Skeletal muscle cell (primary cell): ENCODE measurements at places on chromosomes 5 and 9.
A peak's percentile ranks its signal among the peaks of the same experiment; 100 is the strongest.

GRCh38 chr5:83473346-83474160, 2.0 kb downstream of the VCAN start:
- peak; percentile 98 for DNase-seq

GRCh38 chr9:133490865-133491655, 12.2 kb upstream of the SLC2A6 start:
- no peak for DNase-seq

- DNase-seq = no peak
Observed at GRCh38 chr9:91151718-91152095, 210.0 kb downstream of the AUH start.

DNA sequence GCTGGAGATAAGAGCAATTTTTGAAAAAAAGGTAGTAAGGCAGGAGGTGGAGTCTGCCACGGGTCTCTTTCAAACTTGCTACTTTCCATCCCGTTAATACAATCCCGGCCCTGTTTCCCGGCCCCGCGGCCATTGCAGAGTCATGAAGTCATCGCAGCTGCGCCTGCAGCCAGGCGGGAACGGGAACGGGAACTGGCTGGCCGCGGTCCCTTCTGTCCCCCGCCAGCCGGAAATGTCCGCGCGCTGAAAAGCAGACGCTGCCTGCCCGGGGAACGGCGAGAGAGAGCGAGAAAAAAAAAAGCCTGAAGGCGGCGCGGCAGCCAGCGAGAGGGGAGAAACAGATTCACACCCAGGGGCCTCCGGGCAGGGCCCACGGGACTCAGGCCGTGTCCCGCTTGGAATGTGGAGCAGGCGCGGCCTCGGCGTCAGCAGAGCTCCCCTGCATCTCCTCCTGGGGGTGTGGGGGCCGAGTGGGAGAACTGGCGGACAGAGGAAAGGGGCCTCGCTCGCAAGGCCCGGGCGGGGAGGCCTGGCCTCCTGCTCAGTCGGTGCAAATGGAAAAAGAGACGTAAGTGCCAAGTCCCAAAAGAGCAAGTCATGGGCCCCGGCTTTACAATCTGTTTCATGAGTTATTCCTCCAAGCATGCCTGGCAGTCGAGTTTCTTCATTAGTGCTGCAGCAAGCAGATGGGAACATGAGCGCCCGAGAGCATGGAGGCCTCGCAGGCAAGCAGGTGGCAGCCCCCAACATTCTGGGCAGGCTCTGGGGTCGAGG, 201.2 kb upstream of the GAS1 start:
- DNase-seq = peak; percentile 60

DNA sequence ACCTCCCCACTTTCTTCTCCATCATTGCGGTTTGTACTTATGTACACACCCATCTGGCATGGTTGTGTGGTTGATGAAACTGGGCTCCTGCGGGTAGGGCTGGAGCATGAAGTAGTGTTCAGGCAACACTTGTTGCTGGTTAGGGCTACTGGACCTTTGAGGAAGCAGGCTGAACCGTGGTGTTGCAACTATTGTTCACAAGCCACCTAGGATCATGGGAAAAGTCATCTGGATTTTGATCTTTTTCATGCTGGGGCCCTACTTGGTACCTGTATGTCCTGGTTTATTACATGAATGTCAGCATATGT, 40.1 kb upstream of the TIFAB start:
- DNase-seq = no peak

DNA sequence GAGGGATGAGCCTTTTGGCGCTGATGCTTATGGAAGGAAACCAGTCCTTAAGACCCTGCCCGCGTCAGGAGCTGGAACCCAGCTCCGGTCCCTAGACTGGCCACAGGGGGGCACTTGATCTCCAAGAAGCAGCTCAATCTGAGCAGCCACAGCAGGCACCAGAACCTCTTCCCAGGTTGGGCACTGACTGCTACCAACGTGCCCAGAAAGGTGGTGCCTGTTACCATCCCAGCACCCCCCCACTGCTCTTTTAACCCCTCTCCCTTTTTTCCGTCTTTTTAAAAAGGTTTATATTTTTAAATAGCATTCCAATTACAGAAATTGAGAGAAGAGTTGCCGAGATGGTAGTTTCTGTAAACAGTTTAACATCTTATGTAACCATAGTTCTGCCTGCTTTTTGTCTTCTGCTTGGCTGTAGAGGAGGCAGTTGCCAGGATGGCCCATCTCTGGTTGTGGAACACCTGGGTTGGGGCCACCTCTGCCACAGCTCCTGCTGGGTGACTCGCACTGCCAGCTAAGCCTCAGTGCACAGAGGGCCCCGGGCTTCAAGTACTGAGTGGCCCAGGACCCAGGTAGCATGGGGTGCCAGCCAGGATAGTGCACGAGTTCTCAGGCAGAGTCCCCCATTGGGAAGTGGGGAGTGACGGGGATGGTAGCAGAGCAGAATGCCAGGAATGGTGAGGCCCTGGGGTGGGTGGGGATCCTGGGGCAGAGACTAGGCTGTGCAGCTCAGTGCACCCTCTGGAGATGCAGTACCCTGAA, 62.8 kb downstream of the PFDN1 start:
- no peak for DNase-seq
